ENCODE measurements at places on chromosomes 6 and 20.

DNA sequence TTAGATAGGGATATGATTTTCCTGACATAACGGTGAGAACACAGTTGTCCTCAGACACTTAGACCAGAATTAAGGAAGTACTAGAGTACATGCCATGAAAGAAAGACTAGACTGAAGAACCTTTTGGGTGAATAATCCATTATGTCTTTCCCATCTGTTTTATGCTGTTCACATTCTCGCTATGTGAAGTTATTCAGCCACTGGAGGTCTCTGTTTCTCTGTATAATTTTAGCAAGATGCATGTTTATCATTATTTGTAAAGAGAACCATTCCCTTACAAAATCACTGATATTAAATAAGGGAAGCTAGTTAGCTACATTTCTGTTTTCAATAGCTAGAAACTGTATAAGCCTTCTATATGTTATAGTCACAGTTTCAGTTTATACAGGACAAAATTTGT, 391.9 kb downstream of the CD109 start:
- DNase-seq, result no peak

DNA sequence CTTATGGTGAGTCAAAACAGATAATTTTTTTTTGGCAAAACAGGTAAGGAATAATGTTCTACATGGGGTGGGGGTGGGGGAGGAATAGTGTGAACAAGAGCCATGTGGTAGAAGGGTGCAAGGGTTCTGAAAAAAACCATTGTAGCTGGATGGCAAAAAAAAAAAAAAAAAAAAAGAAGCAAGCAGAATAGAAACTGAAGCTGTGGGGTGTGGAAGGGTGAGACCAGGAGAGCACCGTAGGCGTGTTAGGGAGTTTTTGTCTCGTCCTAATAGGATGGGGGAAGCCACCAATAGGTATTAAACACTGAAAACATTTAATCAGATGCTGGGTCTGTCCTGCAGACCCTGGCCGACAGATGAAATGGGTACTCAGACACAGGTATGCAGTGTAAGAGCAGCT, 110.1 kb downstream of the ADTRP start:
- no peak for DNase-seq

- peak; percentile 93 for DNase-seq
Observed at GRCh38 chr20:6501061-6501460, 266.4 kb upstream of the BMP2 start.

GRCh38 chr6:130851026-130851425, 23.8 kb downstream of the SMLR1 start:
- no peak for DNase-seq

DNA sequence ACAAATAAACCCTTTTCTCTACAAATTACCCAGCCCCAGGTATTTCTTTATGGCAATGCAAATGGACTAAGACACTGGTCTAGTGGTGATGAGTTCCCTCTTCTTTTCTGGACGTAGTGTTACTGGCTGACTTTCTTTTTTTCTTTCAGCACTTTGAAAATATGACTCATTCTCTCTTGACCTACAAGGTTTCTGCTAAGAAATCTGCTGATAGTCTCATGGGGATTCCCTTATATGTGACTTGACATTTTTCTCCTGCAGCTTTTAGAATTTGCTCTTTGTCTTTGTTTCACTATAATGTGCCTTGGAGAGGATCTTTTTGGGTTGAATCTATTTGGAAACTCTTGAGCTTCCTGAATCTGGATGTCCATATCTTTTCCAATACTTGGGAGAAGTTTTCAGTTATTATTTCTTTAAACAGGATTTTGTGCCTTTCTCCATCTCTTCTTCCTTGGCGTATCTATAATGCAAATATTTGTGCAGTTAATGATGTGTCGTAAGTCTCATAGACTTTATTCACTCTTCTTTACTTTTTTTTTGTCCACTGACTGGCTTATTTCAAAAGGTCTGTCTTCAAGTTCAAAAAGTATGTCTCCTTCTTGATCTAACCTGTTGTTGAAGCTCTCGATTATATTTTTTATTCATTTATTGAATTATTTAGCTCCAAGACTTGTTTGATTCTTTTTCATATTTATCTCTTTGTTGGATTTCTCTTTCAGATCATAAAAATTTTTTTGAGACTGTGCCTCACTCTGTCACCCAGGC, 42.2 kb upstream of the TPD52L1 start:
- DNase-seq, result no peak
